ENCODE measurements at places on chromosomes 6 and 20. TPM values are rescaled to one million over a fixed set of nuclear protein-coding genes. Genes with fewer than 3 reads are reported as not detected.

The HNF4A gene
- not detected for total RNA-seq

The SLC17A1 gene
- not detected for total RNA-seq

The PPP1R3G gene
- total RNA-seq = 0.10 TPM

The KIF16B gene
- 4.9 TPM for total RNA-seq

The TRIM10 gene
- total RNA-seq = not detected

The MUCL3 gene
- not detected for total RNA-seq

Data from activated naive CD8-positive, alpha-beta T cell treated with anti-CD3 and anti-CD28 coated beads for 36 hours (primary cell).